ENCODE measurements at places on chromosomes 7 and 10.

GRCh38 chr10:85927952-85928665 lies 438.5 kb downstream of the GRID1 start:
- no peak for DNase-seq

GRCh38 chr10:67015225-67015624 lies 89.4 kb downstream of the LRRTM3 start:
- no peak for DNase-seq

DNA sequence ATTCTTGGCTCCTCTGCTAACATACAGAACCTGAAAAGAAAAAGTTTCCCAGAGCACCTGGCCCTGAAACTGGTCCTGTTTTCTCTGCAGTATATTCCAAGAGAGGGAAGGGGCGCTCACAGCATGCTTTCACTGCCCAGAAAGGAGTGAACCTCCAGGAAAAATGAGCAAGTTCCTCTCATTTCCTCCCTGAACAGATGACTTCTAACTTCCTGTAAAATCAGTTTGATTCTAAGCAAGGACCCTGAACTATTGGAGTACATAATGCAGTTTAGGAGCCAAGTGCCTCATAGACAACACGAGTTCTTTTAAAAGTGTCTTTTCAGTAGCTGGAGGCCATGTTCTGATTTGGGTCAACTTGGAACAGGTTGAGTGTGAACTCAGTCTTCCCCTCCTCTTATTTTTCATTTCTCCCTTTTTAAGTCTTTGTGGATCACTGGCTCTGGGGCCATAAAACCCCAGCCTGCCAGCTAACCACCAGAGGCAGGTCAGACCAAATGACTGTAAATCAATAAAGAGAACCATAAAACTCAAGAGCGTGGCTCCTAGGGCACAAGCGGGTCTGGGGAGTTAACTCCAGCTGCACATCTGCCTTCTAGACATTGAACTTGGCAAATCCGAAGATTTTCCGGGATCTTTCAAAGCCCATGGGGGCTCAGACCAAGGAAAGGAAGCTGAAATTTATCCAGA lies 5.9 kb upstream of the LRRC18 start:
- DNase-seq, result no peak

GRCh38 chr10:88409236-88409635 lies 173.9 kb downstream of the RNLS start:
- no peak for DNase-seq

GRCh38 chr7:90298145-90299038 lies 22.7 kb downstream of the FAM237B start:
- no peak for DNase-seq

DNA sequence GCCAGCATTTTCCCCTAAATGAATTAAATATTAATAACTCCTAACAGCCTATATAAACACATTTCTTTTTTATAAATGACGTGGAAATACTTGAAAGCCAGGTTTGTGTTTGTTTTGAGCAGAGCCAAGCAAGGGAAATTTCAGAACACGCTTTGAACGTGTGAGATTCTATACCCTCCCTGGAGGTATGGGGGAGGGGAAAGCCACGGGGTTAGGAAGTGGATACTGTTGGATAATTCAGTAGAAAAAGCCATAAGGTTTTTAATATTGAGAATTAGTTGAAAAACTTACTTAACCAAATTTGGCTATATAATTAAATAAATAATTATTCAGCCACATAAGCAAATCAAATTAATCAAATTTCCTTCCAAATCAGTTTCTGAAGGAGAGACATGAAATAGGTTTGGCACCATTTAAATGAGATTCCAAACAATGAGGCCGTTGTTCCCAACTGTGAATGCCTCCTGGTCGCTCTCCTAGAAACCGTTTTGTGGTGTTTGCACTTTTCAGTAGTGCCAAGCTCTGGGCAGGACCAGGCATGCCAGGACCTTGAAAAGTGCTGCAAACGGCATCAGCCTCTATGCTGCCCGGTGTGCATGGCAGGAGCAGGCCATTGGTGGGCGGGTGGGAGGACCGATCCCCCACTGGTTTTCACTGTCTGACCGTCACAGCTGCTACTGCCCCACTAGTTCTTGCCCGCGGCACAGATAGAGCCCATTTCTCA lies 88.1 kb downstream of the SEPTIN14 start:
- no peak for DNase-seq

DNA sequence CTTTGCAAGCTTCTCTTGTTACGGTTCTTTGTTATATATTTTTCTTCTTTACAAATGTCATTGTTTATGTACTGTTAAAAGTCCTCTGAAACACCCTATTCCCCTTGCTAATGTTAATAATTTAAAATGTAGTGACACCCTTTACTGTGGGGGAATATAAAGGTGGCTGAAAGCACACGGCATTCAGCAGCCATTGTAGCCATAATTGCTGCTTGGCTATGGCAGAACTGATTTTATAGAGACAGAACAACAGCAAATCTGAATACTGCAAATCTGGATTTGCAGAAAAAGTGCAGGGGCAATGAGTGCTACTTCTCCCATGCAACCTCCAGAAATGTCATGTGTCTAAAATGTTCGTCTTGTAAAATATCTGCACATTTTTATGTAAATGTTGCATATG lies 3.7 kb upstream of the WASL start:
- DNase-seq, result no peak

- DNase-seq, result no peak
Measured at GRCh38 chr7:750111-750905, 23.2 kb upstream of the PRKAR1B start.

DNA sequence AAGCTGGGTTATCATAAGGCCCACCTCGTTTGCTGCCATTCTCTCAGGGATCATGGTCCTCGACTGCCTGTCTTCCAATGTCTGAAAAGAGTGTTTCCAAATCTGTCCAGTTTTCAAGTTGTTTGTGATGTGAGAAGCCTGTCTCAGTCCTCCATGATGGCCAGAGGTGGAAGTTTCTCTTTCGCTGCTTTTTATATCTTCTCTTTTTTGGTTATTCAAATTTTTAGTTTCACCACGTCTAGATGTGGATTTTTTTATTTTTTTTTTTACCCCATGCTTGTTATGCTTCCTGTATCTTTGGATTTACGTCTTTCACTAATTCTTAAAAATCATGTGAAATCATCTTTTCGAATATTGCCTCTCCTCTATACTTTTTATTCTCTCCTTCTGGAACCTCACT lies 6.1 kb upstream of the RBM33 start:
- no peak for DNase-seq

GRCh38 chr7:87530126-87530525 lies 54.6 kb upstream of the ABCB4 start:
- no peak for DNase-seq

- no peak for DNase-seq
Measured at GRCh38 chr7:90621747-90622140, 25.6 kb downstream of the CDK14 start.

DNA sequence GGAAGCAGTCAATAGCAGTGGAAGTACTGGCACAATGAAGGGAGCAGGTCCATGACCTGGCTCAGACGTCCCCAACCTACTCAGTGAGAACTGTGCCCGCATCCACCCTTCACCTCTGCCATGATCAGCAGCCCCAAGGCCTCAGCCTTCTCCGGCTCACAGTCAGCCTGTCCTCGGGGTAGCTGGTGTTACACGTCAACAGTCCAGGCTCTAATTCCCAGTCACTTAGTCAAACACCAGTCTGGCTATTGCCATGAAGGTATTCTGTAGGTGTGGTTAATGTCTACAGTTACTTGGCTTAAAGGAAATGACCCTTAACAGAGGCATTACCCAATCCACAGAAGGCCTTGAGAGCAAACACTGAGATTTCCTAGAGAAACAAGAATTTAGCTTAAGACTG lies 49.1 kb downstream of the GRB10 start:
- no peak for DNase-seq

All from stimulated activated CD4-positive, alpha-beta T cell treated with anti-CD3 and anti-CD28 coated beads, Interleukin-12 subunit alpha, Interleukin-12 subunit beta, amount 100 ng/mL, for 48 hours (primary cell).